ENCODE measurements at places on chromosomes 11 and 22.
A peak's percentile ranks its signal among the peaks of the same experiment; 100 is the strongest.

- no peak for DNase-seq
These were observed 5.5 kb downstream of the DCUN1D5 start for GRCh38 chr11:103086461-103086860.

DNA sequence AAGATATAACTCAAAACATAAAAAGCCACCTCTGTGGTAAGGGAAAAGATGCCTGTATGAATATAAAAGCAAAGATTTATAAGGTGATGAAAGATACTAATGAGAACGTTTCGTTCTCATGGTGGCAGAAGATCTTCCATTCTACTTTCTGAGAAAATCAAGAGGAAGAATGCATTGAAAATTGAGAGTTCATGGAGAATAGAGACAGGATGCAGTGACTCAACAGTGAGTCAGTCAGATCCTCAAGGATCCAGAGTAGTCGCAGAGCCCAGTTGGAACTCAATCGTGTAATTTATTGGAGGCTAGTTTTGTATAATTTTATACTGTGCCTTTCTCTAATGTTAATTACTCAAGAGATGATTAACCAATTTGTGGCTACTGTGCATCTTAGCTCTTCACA lies 73.3 kb downstream of the ENTHD1 start:
- no peak for DNase-seq

DNA sequence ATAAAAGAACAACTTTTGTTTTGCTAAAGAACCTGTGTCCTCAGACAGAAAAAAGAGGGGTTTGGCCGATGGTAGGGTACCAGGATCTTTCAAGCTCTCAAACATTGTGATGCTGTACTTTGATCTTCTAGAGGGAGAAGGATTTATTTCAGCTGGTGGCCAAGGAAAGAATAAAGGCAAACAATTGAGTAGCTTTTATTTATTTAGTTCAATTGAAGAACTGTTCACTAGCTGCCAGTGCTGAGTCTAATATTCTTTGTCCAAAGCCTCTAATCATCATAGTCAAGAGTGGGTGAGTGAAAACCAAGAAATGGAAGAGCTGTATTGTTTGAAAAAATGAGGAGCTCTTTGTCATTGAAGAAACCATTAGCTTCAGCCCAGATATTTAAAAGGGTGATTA lies 138.4 kb downstream of the FAT3 start:
- no peak for DNase-seq

- peak; percentile 25 for DNase-seq
These were observed at the start of gene NPAS4 for GRCh38 chr11:66420671-66421476. TSS of gene NPAS4 (plus strand) at chr11:66421035. CDS start at chr11:66421180, 145 bp downstream.

GRCh38 chr11:66860449-66860831 lies 3.6 kb downstream of the LRFN4 start:
- no peak for DNase-seq

- no peak for DNase-seq
These were observed 6.2 kb downstream of the KCNC1 start for GRCh38 chr11:17740649-17741235.

GRCh38 chr22:19196841-19197612 lies 18.5 kb upstream of the SLC25A1 start:
- no peak for DNase-seq

DNA sequence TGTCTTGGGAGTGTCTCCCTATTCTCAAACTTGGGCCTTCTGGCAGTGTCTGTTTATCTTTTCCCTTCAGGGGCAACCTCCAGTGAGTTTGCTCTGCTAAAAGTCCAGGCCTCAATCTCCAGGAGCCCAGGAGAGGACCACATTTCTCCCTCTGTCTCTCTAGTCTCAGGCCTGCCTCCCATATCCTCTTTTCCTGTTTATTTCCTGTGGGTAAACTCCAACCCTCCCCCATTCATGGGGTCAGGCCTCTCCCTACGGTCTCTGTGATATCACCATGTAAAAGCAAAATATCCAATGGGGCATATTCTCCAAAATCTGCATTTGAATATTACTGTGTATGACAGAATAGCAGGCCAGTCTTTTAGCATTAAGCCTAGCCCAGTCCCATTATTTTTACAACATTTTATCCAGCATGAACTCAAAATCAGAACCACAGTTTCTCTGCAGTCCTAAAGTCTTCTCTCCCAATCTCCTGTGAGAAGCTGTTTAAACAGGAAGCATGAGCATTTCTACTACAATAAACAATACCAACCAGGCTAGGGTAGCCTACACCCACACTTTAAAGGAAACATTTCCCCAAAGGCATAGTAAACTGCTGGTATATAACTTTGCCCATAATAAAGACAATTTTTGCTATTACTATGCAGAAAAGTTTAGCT lies 18.0 kb upstream of the TMEM135 start:
- DNase-seq: no peak

GRCh38 chr11:66579017-66579606 lies 10.7 kb upstream of the CTSF start:
- DNase-seq: peak; percentile 27

- no peak for DNase-seq
These were observed 8.6 kb downstream of the TCN1 start for GRCh38 chr11:59857439-59858434.

DNA sequence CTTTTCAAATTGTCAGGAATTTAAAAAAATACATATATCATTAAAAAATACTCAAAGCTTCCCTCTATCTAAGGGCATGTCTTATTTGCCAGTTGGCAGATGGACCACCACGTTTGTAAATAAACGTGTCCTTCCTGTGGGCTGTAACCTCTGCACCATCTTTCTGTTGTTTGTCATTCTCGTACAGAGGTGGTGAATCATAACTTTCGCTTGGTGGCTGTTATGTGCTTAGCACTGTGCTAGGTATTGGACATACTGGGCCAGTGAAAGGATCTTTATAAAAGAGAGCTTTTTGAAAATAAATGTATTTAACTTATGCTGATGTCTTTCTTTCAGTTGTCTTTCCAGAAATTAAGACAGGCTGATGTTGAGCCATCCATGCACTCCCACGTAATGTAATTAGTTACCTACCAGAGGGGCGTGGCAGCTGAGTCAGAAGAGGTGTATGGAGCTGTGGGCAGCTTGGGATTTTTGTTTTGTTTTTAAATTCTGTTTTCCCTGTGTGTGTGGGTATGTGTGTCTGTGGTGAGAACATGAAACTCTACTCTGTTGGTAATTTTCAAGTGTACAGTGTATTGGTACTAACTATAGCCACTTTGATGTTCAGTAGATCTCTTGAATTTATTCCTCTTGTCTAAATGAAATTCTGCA lies 62.7 kb downstream of the TECTA start:
- DNase-seq: no peak

- no peak for DNase-seq
These were observed 23.3 kb downstream of the ZBTB16 start for GRCh38 chr11:114082767-114083181.

GRCh38 chr11:125464666-125465065 lies 31.4 kb downstream of the FEZ1 start:
- DNase-seq: no peak

GRCh38 chr11:116718955-116719501 lies 53.8 kb downstream of the BUD13 start:
- no peak for DNase-seq

DNA sequence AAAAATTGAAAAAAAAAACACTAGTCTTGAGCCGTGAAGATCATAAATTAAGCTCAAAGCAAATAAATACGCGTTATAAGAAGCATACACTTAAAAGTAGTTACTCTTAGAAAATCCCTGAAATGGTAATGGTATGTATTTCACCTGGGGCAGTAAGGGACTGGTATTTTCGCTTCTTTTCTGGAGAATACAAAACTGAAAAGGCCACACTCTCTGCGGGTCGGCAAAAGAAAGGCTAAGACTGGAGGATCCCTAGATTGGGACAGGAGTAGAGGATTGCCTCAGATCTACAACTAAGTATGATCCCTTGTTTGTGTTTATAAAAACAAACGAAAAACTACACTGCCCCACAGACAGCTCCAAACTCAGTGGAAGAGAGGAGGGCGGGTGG lies 617 bp downstream of the TSG101 start:
- no peak for DNase-seq

GRCh38 chr22:48259991-48260670 lies 1497.7 kb downstream of the TBC1D22A start:
- no peak for DNase-seq

DNA sequence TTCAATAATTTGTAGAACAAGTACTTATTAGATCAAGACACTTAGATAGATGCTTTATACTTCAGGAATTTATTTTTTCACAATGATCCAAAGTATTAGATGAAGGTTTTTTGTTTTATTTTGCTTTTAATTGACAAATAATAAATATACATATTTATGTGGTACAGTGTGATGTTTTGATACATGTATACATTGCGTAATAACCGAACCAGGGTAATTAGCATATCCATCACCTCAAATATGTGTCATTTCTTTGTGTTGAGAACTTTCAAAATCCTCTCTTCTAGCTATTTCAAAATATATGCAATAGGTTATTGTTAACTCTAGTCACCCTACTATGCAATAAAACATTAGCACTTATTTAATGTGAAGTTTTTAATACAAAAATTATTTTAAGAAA lies 21.4 kb downstream of the TRIM5 start:
- no peak for DNase-seq

DNA sequence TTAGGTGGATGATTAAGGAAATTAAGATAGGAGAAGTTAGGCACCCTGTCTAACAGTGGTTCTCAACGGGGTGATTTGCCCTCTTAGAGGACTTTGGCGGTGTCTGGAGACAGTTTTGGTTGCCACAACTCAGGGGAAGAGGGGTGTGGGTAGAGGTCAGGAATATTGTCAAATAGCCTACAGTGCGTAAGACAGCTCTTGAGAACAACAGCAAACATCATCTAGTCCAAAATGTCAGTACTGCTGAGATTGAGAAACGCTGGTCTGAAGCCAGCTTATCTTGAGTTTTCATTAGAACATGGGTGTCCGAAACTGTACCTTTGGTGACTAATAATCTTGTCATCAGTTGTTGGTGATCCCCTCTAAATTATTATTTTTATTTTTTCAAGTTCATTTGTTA lies 38.4 kb downstream of the CECR2 start:
- no peak for DNase-seq

Measured in nucleus accumbens (tissue), 56 donors.